ENCODE measurements at places on chromosomes 5 and 9.

- DNase-seq: no peak
Measured at GRCh38 chr9:5205071-5205470, 19.6 kb upstream of the INSL6 start.

- no peak for DNase-seq
Measured at GRCh38 chr9:108956631-108957026, 22.4 kb downstream of the ABITRAM start.

- no peak for DNase-seq
Measured at GRCh38 chr5:171745602-171746001, 40.0 kb upstream of the SMIM23 start.

GRCh38 chr5:54049963-54050362, 260.4 kb downstream of the ARL15 start:
- DNase-seq: no peak

DNA sequence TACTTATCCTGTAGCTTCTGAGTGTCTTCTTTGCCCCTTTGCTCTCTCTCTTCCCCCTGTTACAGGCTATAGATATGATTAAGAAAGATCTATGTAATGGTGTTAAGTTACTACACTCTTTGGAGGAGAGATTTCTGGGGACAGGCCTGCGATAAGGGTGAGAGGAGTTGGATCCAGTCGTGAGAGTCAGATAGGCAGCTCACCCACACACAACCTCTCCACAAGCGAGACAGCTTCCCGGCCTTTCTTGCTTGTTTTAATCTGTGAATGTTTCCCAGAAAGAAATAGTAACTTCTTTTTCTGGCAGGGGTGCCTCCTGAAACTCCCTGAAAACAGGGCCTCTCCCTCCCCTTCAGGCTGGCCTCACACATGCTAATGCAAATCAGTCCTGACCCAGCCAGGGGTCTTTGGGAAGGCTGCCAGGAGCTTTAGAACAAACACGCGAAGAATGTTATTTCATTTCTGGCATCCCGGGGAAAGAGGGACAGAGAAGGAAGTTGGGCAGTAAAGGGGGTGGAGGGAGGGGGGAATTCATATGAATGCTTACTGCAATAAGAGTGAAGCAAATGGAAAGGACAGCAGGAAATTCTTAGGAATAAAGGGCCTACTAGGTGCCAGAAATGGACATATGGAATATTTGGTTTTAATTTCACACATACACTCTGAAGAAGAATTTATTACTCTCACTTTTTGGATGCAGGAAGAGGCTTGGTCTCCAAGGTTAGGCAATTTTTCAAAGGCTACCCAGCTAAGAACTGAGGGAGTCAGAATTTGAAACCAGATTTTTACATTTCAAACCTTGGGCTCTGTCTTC, 215.8 kb upstream of the TRIM32 start:
- no peak for DNase-seq

GRCh38 chr9:95211028-95211427, 106.5 kb downstream of the FANCC start:
- no peak for DNase-seq

DNA sequence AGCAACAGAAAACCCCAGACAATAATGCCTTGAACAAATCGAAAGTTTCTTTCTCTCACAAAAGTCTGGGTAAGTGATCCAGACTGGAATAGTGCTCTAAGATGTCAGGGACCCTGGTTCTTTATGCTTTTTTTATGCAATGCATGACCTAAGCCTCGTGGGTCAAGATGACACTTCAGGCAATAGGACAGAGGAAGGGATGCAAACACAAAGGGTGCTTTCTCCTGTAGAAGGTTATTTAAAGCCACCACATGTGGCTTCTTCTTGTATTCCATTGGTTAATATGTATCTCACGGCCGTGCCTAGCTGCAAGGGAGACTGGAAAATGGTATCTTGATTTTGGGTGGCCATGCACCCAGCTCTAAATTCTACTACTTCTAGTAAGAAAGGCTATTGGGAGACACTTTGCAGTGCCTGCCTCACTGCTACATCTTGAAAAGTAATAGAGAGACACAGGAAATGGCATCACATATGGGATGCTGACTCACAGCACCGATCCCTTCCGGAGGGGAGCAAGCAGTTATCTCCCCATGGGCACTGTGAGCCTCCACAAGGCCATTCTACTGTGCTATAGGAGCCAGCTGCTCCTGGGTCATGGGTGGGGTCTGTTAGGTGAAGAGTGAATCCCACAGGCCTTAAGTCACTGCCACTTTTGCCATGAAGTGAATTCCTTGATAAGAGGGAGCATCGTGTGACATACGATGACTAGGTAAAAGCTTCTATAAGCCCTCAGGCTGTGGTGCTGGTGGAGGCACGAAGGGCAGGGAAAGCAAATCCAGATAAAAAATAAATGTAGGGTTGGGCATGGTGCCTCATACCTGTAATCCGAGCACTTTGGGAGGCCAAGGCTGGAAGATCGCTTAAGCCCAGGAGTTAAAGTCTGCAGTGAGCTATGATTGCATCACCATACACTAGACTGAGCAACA, 32.5 kb upstream of the RAB14 start:
- no peak for DNase-seq

DNA sequence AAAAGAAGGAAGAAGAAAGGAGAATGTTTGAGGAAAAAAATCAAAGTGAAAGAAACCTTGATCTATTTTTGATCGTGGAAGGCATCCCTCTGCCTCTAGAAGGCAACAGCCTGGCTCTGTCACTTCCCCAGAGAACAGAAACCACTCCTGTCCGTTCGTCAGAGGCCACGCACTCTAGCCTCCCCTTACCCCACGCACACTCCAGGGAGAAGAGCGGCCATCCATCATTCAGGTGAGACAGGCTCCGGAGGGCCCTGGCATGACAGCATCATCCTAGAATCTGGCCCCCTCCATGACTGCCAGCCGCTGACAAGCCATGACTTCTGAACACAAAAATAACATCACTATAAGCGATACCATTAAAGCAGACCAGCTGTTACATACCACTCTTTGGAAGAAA, 135.8 kb downstream of the ROR2 start:
- no peak for DNase-seq

All from effector memory CD4-positive, alpha-beta T cell (primary cell).